Melanocyte of skin (primary cell): ENCODE measurements at places on chromosomes 16 and 17. TPM values are rescaled to one million over a fixed set of nuclear protein-coding genes. Genes with fewer than 3 reads are reported as not detected.

The OR3A2 gene
- total RNA-seq, result 0.67 TPM in 1 of 2 replicates, not detected in the other

The MYCBPAP gene
- 0.15 TPM in 1 of 2 replicates, not detected in the other for total RNA-seq

The FGF11 gene
- total RNA-seq, result under 0.01 TPM in 2 replicates

The TBKBP1 gene
- total RNA-seq, result 7.6 and 8.7 TPM in 2 replicates

The TMED6 gene
- 0.73 TPM in 1 of 2 replicates, not detected in the other for total RNA-seq

The KCNJ12 gene
- total RNA-seq, result 0.34 and 0.73 TPM in 2 replicates

The FBXW10B gene
- 0.69 and 1.5 TPM in 2 replicates for total RNA-seq

The KRT25 gene
- not detected in 2 replicates for total RNA-seq

The COPZ2 gene
- total RNA-seq, result 8.6 and 11.7 TPM in 2 replicates

The GGT6 gene
- not detected in 2 replicates for total RNA-seq

The ITGB3 gene
- 23.4 and 75.3 TPM in 2 replicates for total RNA-seq

The ARL5C gene
- not detected in 2 replicates for total RNA-seq

The KRTAP1-5 gene
- not detected in 2 replicates for total RNA-seq

The TPSD1 gene
- total RNA-seq, result not detected in 2 replicates

The TACO1 gene
- total RNA-seq, result 20.0 and 25.4 TPM in 2 replicates

The TBC1D3B gene
- 1.7 TPM in 1 of 2 replicates, not detected in the other for total RNA-seq

The PIMREG gene
- total RNA-seq, result 17.8 and 23.4 TPM in 2 replicates

The TP53TG3D gene
- total RNA-seq, result 1.9 and 2.3 TPM in 2 replicates

The PARN gene
- total RNA-seq, result 46.5 and 62.2 TPM in 2 replicates

The SLC9A5 gene
- 0.69 and 1.8 TPM in 2 replicates for total RNA-seq

The PRDM7 gene
- 14.2 and 30.6 TPM in 2 replicates for total RNA-seq

The ALOX12B gene
- total RNA-seq, result not detected in 2 replicates

The CCL5 gene
- 2.8 TPM in 1 of 2 replicates, not detected in the other for total RNA-seq

The NME1 gene
- total RNA-seq, result 175 and 188 TPM in 2 replicates

The CHD9NB gene
- total RNA-seq, result 0.77 and 1.3 TPM in 2 replicates

The CLDN7 gene
- total RNA-seq, result 1.00 and 1.2 TPM in 2 replicates

The NXN gene
- total RNA-seq, result 6.2 and 13.1 TPM in 2 replicates

The CD79B gene
- 20.6 and 21.1 TPM in 2 replicates for total RNA-seq

The CES5A gene
- under 0.01 TPM in 1 of 2 replicates, not detected in the other for total RNA-seq

The FNDC8 gene
- not detected in 2 replicates for total RNA-seq

The CRYBA1 gene
- not detected in 2 replicates for total RNA-seq

The GNAO1 gene
- 0.34 and 0.36 TPM in 2 replicates for total RNA-seq

The FOXN1 gene
- total RNA-seq, result not detected in 2 replicates

The PLLP gene
- total RNA-seq, result 0.31 and 1.00 TPM in 2 replicates

The RPA1 gene
- 12.0 and 13.1 TPM in 2 replicates for total RNA-seq

The ZG16B gene
- not detected in 2 replicates for total RNA-seq

The SCO1 gene
- 26.6 and 33.0 TPM in 2 replicates for total RNA-seq

The YPEL2 gene
- total RNA-seq, result 8.9 and 11.3 TPM in 2 replicates

The C17orf100 gene
- total RNA-seq, result 0.15 and 0.33 TPM in 2 replicates

The C17orf113 gene
- total RNA-seq, result 0.34 and 0.36 TPM in 2 replicates

The MYO15B gene
- total RNA-seq, result 3.7 and 4.0 TPM in 2 replicates

The PITPNM3 gene
- total RNA-seq, result 0.36 and 0.69 TPM in 2 replicates

The NTN1 gene
- total RNA-seq, result 0.15 and 0.33 TPM in 2 replicates

The MFAP4 gene
- under 0.01 TPM in 1 of 2 replicates, not detected in the other for total RNA-seq

The MT1A gene
- total RNA-seq, result 2.8 and 3.3 TPM in 2 replicates

The CTF1 gene
- 0.34 and 0.36 TPM in 2 replicates for total RNA-seq

The LCAT gene
- total RNA-seq, result 1.0 and 2.9 TPM in 2 replicates

The TSPAN10 gene
- total RNA-seq, result 121 and 150 TPM in 2 replicates

The HSPB9 gene
- under 0.01 TPM in 1 of 2 replicates, not detected in the other for total RNA-seq

The ARL16 gene
- total RNA-seq, result 14.0 and 18.5 TPM in 2 replicates

The CCDC40 gene
- total RNA-seq, result 3.0 and 6.2 TPM in 2 replicates
